ENCODE measurements at places on chromosomes 5 and 9.

DNA sequence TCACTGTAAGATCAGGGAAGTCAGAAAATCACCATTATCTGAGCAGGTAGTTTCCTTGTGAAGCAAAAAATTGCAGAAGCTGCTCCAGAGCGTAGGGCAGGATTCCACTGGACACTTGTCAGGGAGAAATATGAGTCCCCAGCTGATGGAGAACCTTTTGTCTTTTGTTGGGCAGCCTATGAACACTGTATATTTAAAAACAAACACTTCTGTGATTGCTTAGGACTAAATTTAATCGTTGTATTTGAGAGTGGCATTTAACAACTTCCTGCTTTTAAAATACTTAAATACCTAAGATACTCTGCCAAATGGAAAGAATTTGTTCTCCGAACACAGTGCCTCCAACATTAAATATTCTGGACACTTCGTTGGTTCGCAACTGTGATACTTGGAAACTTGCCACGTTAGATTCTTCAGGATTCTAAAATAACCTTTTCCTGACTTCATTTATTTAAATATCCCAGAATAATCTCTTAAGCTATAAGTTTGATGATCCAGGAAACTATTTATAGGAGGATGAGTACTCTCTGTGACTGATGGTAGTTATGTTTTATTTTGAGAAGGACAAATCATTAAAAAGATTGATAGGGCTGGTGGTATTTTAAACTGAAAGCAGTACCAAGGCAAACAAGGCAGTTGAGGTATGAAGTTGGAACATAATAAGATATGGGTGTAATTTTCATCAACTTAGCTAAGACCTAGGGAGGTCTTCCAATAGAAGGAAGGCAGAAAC is 2.7 kb upstream of the HSPA4 start:
- no peak for DNase-seq

- no peak for DNase-seq
These were observed 96.0 kb downstream of the SLIT3 start for GRCh38 chr5:169204788-169205400.

- no peak for DNase-seq
These were observed 342.8 kb downstream of the TMEM167A start for GRCh38 chr5:82734347-82734746.

DNA sequence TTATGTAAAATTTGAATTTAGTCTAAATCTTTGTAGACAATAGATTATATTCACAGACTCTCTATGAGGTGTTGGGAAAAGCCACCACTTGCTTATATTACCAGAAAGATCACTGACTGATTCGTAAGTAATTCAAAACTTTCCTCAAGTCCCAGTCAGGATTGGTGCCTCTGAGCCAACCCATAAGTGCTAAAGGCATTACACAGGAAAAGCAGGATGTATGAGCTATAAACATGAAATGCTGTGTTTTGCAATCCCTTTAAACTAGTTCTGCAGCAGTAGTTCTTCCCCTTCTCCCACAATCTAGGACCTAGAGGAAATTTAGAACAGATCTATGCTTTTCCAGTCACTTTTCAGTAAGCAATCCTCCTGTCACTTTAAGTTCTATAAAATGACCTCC is 48.0 kb downstream of the SHLD3 start:
- DNase-seq = no peak

GRCh38 chr9:134214766-134215419 is 50.5 kb upstream of the RNU6ATAC start:
- DNase-seq = no peak

- no peak for DNase-seq
These were observed 13.1 kb downstream of the LRRC26 start for GRCh38 chr9:137156567-137157375.

- no peak for DNase-seq
These were observed 21.6 kb upstream of the SREK1 start for GRCh38 chr5:66122379-66123034.

DNA sequence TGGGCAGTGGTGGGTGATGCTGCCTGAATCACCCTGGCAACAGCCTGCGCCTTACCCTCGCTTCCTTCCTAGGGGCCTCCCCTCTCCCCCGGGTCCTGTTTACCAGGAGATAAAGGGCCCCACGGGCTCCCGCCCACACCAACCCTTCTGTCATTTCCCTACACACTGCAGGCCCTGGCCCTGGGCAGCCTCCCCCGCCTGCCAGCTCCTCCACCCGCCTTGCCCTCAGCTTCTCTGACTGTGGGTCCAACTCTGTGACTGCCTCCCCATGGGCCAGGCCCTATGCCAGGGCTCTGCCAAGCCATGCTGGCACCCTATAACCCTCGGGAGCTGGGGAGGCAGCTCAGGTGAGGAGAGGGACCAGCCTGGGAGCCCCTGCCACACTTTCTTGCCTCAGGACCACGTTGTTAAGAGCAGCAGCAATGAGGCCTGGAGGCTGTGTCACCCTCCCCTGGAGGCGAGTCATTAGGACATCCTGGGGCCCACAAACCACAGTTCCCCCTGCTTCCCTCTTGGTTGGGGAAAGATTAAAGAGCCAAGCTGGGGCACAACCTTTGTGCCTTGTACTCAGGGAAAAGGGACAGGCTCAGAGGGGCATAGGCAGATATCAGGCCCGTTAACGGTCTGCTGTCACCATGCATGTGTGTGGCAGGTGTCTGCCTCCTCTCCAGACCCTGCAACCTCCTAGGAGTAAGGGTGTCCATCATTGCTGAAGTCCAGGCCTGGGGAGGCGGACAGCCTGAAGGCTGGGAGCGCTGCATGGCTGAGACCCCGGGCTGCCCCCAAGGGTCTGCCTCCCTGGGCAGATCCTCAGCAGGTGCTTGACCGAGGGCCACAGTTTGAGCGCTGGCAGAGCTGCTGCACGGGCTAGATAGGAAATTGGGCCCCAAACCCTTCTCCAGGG is 2.8 kb downstream of the MGAT4B start:
- DNase-seq = no peak

- peak; percentile 14 for DNase-seq
These were observed 128.6 kb downstream of the ASTN2 start for GRCh38 chr9:117286245-117286644.

All from substantia nigra (tissue), 51 donors.